ENCODE measurements at places on chromosomes 1 and 21. TPM values are rescaled to one million over a fixed set of nuclear protein-coding genes. Genes with fewer than 3 reads are reported as not detected.

Gene FUBP1
- 118 TPM for total RNA-seq

Gene ISG15
- total RNA-seq: 31.5 TPM

DNA sequence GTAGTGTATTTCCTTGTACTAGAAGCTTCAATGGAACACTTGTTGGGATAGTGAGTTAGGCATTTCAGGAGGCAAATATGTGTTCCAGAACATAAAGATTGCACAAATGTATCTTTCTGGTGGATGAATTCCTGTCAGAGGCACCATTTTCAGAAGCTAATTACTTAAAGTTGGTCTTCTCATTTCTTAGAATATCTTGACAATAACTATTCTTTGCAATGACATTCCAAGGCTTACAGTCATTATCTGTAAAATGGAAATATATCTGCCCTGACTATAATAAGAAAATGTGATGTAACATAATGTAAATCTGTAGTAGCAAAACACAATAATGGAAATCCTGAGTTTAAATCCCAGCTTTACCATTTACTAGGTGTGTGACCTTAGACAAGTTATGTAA, 2.7 kb downstream of the VCAM1 start:
- no peak for DNase-seq

GRCh38 chr1:237098541-237098940, 56.6 kb downstream of the RYR2 start:
- DNase-seq: no peak

GRCh38 chr1:91764471-91765115, 121.4 kb downstream of the TGFBR3 start:
- DNase-seq: no peak
